ENCODE measurements at places on chromosomes 12 and 14.

- DNase-seq = no peak
Measured at GRCh38 chr14:66421990-66422946, 63.9 kb upstream of the CCDC196 start.

GRCh38 chr12:100249941-100250340, 16.9 kb downstream of the DEPDC4 start:
- no peak for DNase-seq

GRCh38 chr14:50030036-50030435, 86.3 kb downstream of the VCPKMT start:
- DNase-seq = no peak

DNA sequence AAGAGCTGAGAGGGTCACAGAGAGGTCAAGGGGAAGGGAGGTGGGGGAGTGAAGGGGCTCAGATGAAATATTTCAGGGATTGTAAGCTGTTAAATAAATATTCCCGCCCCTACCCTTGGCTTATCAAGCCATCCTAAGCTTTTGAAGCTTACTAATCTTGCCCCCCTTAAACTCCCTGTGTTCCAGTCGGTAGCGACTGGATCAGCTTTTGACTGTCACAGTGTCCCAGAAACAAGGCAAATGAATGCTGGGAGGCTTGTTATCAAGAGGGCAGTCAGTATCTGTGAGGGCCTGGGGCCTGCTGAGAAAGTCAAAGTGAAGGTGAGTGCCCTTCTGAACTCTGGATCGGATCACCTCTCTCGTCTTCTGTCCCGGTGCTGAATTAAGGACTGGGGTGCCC, 128.1 kb downstream of the DACT1 start:
- DNase-seq = no peak

GRCh38 chr14:37888234-37888633, 292.8 kb downstream of the TTC6 start:
- DNase-seq = no peak

GRCh38 chr12:114794049-114794558, 110.1 kb upstream of the TBX3 start:
- no peak for DNase-seq

DNA sequence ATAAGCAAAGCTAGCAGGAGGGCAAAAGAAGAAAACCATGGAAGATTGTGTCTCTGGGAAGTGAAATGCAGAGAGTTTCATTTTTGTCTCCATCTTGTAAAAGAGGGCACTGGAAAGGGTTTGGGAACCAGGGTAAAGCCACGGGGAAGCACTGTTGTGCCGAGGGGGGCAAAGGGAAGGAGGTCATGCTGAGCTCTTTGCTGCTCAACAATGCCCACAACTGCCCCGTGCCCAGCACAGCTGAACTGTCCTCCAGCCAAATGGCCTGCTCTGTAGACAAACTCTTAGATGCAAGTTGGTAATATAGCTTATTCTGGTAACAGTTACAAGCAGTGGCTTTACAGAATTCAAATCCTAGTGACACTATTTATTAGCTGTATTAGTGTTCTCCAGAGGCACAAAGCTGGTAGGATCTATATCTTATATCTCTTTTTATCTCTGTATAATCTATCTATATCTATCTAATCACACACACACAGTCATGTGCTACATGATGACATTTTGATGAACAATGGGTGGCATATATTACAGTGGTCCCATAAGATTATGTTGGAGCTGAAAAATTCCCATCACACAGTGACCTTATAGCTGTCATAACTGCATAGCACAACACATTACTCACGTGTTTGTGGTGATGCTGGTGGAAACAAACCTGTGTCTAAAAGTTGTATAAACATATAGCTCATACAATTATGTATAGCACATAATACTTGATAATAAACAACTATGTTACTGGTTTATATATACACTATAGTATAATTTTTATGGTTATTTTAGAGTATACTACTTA, 203.4 kb upstream of the DDHD1 start:
- no peak for DNase-seq

GRCh38 chr14:102461490-102462338, 47.9 kb downstream of the ANKRD9 start:
- no peak for DNase-seq

DNA sequence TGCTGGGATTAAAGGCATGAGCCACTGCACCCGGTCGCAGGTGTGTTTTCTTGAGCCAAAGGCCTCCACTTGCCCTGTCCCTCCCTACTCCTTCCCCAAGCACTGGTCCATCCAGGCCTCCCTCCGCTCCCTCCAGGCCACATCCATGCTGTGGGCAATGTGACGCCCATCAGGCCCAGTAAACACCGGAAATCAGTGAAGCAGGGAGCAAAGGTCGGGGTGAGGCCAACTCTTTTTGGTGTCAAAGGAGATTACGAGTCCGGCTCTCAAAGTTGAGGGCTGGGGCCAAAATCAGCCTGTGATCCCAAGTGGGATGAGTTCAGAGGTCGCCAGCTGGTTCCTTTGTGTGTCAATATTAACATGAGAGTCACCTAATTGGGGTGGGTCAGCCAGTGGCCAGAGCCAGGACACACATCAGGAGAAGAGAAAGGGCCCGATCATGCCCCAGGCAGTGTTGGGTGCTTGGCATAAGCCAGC, 195.7 kb downstream of the RBM19 start:
- DNase-seq = no peak

DNA sequence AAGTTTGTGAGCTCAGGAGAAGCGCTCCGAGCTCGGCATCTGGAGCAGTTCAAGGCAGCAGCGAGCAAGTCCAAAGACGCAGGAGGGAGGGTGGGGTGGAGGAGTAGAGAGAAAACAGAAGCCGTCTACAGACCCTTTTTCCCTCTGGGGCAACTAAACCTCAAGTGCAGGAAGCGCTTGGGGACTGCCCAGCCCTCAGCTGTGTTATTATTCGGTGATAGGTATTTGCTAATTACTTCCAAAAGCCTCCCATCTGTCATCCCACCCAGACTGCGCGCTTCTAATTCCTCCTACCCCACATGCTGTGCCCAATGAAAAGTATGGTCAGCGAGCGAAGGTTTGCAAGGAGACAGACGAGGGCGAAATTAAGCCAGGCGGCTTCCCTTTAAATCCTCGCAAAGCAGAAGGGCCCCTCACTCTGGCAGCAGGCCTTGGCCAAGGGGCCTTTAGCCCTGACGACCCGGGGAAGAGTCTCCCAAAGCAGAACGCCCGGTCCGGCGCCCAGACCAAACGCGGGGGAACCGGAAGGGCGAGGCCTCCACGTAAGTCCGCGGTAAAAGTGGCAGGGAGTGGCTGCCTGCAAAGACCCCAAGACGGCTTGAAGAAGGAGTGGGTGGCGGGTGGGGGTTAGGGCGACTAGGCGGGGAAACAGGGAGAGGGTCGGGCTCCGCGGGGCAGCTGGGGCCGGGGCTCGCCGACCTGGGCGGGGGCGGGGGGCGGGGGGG, 507 bp upstream of the CD9 start:
- no peak for DNase-seq

GRCh38 chr14:105466531-105467248, 7.9 kb upstream of the CRIP2 start:
- no peak for DNase-seq

DNA sequence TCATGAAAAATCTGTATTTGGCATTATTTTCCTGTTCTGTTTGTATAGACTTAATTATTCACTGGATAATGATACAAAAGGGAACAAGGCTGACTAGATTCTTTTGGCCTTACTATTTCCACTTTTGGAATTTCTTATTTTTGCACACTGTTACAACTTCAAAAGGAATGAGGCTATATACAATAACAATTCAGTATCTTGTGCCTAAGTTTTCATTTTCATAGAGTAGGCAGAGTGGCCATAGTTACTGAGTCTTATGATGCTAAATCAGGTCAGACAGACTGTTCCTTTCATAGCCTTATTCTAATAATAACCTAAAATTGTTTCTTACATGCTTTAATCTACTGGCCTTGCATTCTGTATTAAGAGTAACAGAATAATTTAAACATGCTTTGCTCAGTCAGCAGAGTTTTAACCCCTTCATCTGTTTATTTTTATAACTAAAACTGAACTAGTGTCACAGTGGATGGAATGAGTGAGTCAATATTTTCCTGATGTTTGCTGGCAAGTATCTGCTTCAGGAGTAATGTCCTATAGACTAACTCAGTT, 10.5 kb downstream of the TTC8 start:
- peak; percentile 59 for DNase-seq

DNA sequence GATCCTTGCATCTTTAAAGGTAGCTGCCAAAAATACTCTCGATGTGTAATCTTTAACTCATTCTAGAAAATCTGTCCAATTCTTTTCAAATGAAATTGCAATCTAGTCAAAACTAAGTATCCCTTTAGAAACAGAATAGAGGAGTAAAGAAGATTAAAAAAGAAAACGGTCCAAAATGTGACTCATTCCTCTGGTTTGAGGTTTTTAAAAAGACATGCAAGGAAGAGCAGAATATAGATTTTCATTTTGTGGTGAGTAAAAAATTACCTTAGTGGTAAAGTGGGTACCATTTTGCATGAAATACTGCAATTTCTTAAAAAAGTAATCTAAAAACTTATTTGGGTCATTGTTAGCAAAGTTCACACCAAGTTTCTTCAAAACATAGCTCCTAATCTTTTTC, 108.4 kb downstream of the BRMS1L start:
- DNase-seq = no peak

DNA sequence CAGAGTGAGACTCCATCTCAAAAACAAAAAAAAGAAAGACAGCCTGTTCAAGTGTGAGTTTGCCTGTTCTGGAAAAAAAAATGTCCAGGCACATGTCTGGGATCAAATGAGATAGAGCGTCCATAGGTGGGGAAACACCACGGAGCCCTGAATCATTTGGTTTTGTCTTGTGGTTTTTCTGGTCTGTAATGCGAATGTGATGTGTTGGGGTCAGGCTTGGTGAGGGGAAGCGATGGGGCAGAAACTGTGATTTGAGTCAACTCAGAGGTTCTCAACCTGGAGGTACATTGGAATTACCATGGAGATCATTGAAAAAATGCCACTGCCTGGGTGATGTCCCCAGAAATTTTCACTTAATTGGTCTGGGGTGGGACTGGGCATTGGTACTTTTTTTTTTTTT, 183.9 kb upstream of the PWP1 start:
- no peak for DNase-seq

All from fibroblast of the conjunctiva (primary cell).